ENCODE measurements at places on chromosomes 13 and 19. TPM values are rescaled to one million over a fixed set of nuclear protein-coding genes. Genes with fewer than 3 reads are reported as not detected.
A peak's percentile ranks its signal among the peaks of the same experiment; 100 is the strongest.

The PALM gene
- 64.9 TPM for total RNA-seq

DNA sequence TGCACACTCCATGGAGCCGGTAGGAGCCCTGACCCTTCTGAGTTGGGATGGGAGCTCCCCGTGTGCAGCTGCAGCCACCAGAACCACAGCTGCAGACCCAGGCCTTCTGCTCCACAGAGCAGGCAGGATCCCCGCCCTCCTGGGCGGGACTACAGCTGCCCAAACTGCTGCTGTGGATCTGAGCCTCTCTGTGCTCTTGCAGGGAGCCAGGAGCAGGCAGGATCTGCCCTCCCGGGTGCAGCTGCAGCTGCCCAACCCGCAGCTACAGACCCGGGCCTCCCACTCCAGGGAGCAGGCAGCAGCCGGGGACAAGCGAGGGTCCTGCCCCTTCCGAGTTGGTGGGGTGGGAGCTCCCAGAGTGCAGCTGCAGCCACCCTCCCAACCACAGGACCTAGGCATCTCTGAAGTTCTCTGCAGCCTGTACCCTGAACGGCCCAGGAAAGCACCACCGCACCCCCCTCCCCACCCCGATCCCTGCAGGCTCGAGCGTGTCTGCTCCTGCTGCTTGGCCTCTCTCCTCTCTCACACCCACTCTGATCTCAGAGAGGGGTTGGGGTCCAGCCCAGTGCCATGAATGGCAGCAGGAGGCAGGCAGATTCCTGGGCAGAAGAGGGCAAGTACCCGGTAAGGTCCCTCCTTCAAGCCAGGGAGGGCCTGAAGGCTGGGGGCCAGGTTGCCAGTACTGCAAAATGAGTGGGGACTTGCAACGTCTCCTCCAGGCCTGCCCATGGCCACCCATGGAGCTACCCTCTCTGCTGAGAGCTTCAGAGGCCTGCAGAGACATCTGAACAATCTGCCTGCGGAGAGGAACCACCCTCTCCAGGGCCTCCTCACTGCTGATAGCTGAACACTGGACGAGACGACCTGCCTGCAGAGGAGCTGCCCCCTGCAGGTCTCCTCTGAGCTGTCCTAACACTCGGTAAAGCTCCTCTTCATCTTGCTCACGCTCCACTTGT lies 16.4 kb upstream of the EMP3 start:
- DNase-seq = no peak
- no peaks in the 10 kb centered on the region for H3K27me3 ChIP-seq
- no peak overlapping the region for H3K4me3 ChIP-seq
- H3K4me1 ChIP-seq = no peaks in the 10 kb centered on the region
- no peaks in the 10 kb centered on the region for H3K36me3 ChIP-seq

DNA sequence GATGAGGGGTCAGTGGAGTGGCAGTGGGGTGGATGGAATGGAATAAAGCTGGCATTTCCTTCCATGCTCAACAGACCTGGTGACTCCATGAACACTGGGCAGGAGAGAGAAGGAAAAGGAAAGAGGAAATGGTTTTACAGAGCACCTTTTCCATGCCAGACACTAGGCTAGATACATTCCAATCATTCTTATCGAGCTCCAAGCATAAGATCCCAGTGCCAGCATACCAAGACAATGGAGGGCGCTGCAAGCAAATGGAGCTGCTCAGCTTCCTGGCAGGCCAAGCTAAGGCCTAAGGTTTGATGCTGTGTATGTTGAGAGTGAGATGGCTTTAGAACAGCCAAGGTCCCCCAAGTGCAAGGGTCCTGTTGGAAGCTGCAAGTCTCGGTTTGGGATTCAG lies 113.2 kb downstream of the HSPH1 start:
- no peaks in the 10 kb centered on the region for H3K27me3 ChIP-seq
- no peak for DNase-seq
- no peak overlapping the region for H3K27ac ChIP-seq
- peaks cover 12% of the 10 kb centered on the region for H3K4me1 ChIP-seq

DNA sequence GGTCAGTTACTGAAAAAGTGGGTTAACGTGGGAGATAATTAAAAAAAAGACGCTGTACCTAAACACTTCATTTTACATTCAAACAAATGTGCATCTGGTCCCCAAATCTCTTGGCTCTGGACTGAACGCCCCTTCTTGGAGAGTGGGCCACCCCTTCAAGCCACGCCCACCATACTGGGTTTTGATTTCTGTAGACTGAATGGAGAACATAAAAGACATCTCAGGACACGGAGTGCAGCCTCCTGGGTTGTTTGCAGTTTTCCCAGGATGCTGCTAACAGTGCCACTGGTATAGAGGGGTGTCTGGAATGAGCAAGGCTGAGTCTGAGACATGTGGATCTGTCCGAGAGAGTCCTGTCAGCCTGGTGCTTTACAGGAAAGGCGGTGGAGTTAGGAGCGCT lies 10.6 kb downstream of the TFDP1 start:
- H3K36me3 ChIP-seq = peaks cover 7% of the 10 kb centered on the region
- DNase-seq = no peak
- H3K4me3 ChIP-seq = no peak overlapping the region
- H3K4me1 ChIP-seq = no peaks in the 10 kb centered on the region
- no peak overlapping the region for H3K27ac ChIP-seq

GRCh38 chr13:30346153-30346788 lies 38.9 kb upstream of the KATNAL1 start:
- no peak overlapping the region for H3K4me3 ChIP-seq
- H3K36me3 ChIP-seq = no peaks in the 10 kb centered on the region
- no peak overlapping the region for H3K27ac ChIP-seq
- H3K27me3 ChIP-seq = no peaks in the 10 kb centered on the region
- DNase-seq = no peak

- DNase-seq = no peak
- H3K27me3 ChIP-seq = no peaks in the 10 kb centered on the region
- peak overlapping the region; percentile 3 for H3K27ac ChIP-seq
- peaks cover 14% of the 10 kb centered on the region for H3K4me1 ChIP-seq
- H3K4me3 ChIP-seq = no peak overlapping the region
Observed at GRCh38 chr19:34336781-34337271, 28.2 kb upstream of the GPI start.

The ZNF528 gene
- 16.7 TPM for total RNA-seq

- DNase-seq = no peak
- H3K4me3 ChIP-seq = no peak overlapping the region
- no peak overlapping the region for H3K27ac ChIP-seq
- no peaks in the 10 kb centered on the region for H3K27me3 ChIP-seq
- H3K36me3 ChIP-seq = no peaks in the 10 kb centered on the region
- H3K4me1 ChIP-seq = no peaks in the 10 kb centered on the region
Observed at GRCh38 chr13:91236182-91236581, 111.3 kb upstream of the MIR17HG start.

DNA sequence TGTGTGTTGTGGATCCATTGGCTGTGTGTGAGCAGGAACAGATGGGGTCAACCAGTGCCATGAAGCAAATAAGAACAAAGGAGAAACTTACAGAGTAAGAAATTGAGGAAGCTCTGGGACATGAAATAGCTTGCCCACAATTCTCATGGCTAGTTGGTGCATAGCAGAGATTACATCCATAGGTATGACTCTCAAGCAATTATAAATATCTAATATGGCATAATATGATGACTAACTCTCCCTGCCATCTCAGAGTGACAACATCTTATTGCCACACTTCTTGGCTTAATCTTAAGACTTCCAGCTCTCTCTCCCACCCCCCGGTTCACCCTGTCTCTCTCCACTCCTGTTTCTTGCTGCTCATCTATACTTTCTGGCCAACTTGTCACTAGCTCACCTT lies 53.3 kb downstream of the OXGR1 start:
- no peaks in the 10 kb centered on the region for H3K4me1 ChIP-seq
- H3K4me3 ChIP-seq = no peak overlapping the region
- no peaks in the 10 kb centered on the region for H3K27me3 ChIP-seq
- no peak overlapping the region for H3K27ac ChIP-seq
- DNase-seq = no peak

DNA sequence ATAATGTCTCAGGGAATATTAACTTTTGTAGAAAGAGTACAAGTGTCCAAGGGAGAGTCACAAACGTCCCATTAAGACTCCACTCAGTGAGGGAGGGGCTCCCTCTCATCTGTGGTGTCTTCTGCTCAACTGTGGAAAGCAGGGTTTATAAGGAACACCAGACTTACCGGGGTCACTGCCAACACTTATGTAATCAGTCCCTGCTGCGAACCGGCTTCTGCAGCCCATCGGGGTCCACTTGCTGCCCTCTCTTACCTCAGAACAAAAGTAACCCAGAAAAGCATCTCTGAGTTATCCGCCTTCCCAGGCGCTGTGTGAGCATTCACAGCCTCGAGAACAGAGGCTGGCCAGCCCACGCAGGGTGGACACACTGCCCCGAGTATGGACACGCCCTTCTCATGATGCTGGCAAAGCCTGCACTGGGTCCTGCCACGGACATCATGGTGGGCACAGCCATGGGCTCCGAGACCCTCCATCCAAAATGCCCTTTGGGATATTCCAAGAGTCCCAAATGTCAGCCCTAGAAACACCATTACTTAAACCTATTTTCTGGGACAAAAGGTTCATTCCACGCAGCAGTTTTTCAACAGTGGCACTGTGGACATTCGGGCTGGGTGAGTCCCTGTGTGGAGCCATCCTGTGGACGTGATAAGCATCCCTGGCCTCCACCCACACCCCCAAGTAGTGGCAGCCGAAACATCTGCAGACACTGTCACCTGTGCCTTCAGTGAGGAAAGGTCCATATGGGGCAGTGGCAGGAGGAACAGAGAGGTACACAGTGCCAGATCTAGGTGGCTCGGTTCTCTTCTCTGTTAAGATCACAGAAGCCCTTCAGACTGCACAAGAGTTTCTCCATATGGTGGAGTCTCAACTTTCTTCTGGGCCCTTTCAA lies 63.9 kb downstream of the STK24 start:
- H3K36me3 ChIP-seq = no peaks in the 10 kb centered on the region
- no peak overlapping the region for H3K4me3 ChIP-seq
- DNase-seq = no peak
- no peak overlapping the region for H3K27ac ChIP-seq
- no peaks in the 10 kb centered on the region for H3K4me1 ChIP-seq

DNA sequence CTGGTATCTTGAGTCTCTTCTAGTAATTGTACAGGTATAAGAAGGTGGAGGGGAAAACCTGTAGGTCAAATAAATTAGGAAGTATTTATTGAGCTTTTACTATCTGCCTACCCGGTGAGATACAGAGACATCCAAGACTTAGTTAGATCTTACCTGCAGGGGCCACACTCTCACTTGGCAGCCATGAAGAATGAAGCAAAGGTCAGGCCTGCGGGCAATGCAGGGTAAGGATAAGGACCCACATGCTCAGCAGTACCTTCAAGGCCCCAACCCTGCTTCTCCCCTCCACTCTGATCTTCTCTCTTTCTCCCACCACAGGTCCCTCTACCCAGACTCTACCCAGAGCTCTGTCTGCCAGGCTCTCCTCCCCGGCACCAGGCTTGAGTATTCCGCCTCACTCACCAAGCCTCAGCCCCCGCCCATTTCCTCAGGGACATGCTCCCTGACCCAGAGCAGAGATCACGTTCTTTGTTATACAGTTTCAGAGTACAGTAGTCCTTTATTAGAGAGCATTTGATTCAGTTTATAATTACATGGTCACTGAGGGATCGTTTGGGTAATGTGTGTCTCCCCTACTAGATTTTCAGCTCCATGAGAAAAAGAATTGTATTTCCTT lies 18.9 kb upstream of the CLDN10 start:
- no peaks in the 10 kb centered on the region for H3K36me3 ChIP-seq
- DNase-seq = no peak

The ADAMTSL5 gene
- total RNA-seq = 27.2 TPM

DNA sequence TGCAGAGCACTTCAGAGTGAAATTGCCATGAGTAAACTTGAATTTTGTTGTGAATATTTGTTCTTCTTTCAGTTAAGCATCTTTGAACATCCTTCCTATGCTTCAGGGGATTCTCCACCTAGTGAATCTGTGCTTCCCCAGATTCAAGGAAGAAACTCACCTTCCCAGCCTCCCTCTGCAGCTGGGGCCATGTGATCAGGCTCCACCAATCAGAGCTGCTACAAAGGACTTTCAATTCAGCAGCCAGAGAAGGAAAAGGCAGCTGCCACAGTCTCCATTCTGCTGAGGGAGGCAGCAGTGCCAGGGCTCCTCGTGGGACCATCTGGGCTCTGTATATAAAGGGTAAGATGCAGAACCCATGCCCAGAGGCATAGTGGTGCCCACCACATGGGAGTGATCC lies 89.7 kb upstream of the SIAH3 start:
- H3K27me3 ChIP-seq = no peaks in the 10 kb centered on the region
- DNase-seq = no peak
- no peaks in the 10 kb centered on the region for H3K36me3 ChIP-seq
- H3K4me3 ChIP-seq = no peak overlapping the region

GRCh38 chr19:23904406-23904805 lies 10.3 kb upstream of the ZNF726 start:
- no peak for DNase-seq
- H3K27me3 ChIP-seq = no peaks in the 10 kb centered on the region
- no peak overlapping the region for H3K27ac ChIP-seq

- no peaks in the 10 kb centered on the region for H3K4me1 ChIP-seq
- DNase-seq = no peak
- no peaks in the 10 kb centered on the region for H3K27me3 ChIP-seq
Observed at GRCh38 chr19:7904074-7905020, 670 bp downstream of the MAP2K7 start.

DNA sequence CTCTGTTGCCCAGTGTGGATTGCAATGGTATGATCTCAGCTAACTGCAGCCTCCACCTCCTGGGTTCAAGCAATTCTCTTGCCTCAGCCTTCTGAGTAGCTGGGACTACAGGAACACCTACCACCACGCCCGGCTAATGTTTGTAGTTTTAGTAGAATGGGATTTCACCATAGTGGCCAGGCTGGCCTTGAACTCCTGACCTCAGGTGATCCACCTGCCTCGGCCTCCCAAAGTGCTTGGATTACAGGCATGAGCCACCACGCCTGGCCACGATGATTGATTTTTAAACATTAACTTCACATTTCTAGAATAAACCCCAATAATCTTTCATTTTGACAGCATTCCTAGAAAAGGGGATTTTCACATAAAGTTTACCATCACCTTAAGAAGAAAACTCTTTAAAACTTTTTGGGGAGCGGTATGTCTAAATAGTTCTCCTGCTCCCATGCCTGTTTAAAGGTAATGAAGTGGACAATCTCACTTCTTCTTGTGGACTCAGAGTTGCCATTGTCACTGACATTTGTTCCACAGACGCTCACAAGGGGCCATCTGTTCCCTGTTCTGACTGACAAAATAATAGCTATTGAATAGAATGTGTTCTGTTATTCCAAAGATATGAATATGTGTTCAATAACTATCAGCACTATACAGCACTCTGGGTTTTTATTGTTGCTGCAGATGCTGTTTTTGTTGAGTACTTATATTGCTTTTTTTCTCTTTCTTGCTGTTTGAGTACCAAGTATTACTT lies 66.1 kb upstream of the C1QTNF9B start:
- H3K27me3 ChIP-seq = no peaks in the 10 kb centered on the region
- no peak overlapping the region for H3K4me3 ChIP-seq
- no peaks in the 10 kb centered on the region for H3K36me3 ChIP-seq
- no peaks in the 10 kb centered on the region for H3K4me1 ChIP-seq

- H3K27me3 ChIP-seq = no peaks in the 10 kb centered on the region
- H3K4me1 ChIP-seq = peaks cover 93% of the 10 kb centered on the region
- DNase-seq = no peak
- peaks cover 24% of the 10 kb centered on the region for H3K36me3 ChIP-seq
Observed at GRCh38 chr19:8456064-8456463, 11.3 kb downstream of the HNRNPM start.
